Panc1 (cell line): ENCODE measurements at places on chromosomes 2 and 18. TPM values are rescaled to one million over a fixed set of nuclear protein-coding genes. Genes with fewer than 3 reads are reported as not detected.

Gene TLX2
- not detected for total RNA-seq

DNA sequence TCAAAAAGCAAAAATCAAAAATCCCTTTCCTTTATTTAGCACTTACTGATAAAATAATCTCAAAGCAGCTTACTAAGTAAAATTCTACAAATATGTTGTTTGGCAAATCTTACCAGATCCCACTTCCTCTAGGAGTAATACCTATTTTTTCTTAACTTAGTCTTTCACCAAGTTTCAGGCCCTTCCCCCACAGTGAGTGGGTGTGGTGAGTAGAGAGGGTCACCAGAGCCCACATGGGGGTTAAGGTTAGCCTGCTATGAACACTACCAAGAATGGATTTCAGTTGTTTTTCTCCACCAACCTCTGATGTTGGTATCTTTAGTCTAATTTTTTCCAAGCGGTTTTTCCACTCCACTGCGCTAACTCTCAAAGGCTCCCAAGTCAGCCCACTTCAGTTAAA, 23.2 kb downstream of the PIAS2 start:
- H3K4me1 ChIP-seq = no peaks in the 10 kb centered on the region; the same call in 1 of the 2 replicates
- no peak overlapping the region for H3K27ac ChIP-seq
- no peak for DNase-seq
- H3K27me3 ChIP-seq = no peaks in the 10 kb centered on the region

Gene ALK
- total RNA-seq = not detected

GRCh38 chr2:63257473-63257872, 206.8 kb downstream of the OTX1 start:
- H3K27ac ChIP-seq = no peak overlapping the region
- H3K4me1 ChIP-seq = no peaks in the 10 kb centered on the region
- H3K36me3 ChIP-seq = no peaks in the 10 kb centered on the region

GRCh38 chr2:77144772-77145171, 377.4 kb downstream of the LRRTM4 start:
- H3K4me3 ChIP-seq = no peak overlapping the region
- no peaks in the 10 kb centered on the region for H3K36me3 ChIP-seq
- no peak for DNase-seq

Gene ICA1L
- 6.4 TPM for total RNA-seq

Gene LRRTM1
- not detected for total RNA-seq

- H3K4me1 ChIP-seq = no peaks in the 10 kb centered on the region
- H3K27me3 ChIP-seq = no peaks in the 10 kb centered on the region; the same call in 1 of the 2 replicates
- H3K27ac ChIP-seq = no peak overlapping the region
- no peak for DNase-seq
- no peaks in the 10 kb centered on the region for H3K36me3 ChIP-seq
Measured at GRCh38 chr2:160942476-160943142, 217.6 kb upstream of the TANK start.

DNA sequence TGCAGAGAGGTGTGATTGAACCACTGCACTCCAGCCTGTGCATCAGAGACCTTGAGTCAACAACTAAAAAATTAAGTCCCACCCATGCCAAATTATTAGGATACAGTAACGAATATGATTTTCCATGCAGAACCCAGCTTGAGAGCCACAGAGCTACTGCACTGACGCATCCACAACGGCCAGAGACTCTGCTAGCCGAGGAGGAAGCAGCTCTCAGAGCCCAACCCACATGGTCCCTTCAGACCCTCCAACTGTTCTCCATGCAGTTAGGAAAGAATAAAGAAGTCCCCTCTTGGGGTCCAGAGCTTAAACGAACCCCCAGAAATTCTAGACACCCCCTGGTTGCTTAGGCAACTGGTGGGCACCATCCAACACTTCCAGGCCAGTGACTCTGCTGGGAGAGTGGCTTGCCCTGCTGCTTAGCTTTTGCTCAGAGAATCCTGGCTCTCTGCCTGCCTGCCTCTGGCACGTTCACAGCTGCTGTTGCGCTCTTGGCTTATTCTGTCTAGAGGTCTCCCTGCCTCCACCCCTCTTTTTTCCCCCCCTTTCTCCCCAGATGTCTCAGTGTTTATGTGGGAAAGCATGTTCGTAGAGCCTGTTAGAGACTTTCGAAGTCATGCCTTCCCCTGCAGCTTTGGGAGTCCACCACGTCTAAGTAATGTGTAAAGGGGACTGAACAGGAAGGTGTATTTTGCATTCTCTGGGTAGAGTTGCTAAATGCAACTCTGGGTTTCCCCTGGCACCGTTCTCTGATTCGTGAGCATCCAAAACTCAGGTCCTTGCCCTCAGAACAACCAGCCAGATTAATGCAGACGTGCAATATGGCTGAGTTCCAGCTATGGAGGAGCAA, 26.0 kb upstream of the SP3 start:
- no peak overlapping the region for H3K27ac ChIP-seq
- no peaks in the 10 kb centered on the region for H3K36me3 ChIP-seq
- DNase-seq = no peak
- no peaks in the 10 kb centered on the region for H3K4me1 ChIP-seq
- H3K4me3 ChIP-seq = no peak overlapping the region
- no peaks in the 10 kb centered on the region for H3K27me3 ChIP-seq

Gene LIMS3
- 2.6 TPM for total RNA-seq

Gene ACVR2A
- 8.2 TPM for total RNA-seq

Gene LYPD1
- 0.21 TPM for total RNA-seq

Gene SRD5A2
- not detected for total RNA-seq

DNA sequence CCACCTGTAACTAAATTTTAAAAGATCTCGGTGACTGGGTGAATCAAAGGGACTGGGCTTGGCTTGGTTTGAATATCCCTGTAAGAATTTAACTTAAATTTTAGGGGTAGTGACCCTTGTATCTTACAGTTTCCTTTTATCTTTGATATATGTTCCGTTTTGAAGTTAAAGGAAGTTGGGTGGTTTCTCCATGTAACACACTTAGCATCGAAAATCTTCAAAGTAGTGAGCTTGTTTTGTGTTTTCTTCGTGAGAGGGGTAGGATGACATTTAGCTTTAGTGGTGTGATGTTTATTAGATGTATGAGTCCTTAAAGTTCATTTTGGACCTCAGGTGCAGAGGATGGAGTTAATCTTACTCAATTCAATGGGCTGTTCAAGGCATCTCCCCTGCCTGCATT, 1.6 kb downstream of the WDR7 start:
- no peak overlapping the region for H3K27ac ChIP-seq
- no peak for DNase-seq
- H3K4me1 ChIP-seq = no peaks in the 10 kb centered on the region; the same call in 1 of the 2 replicates
- no peak overlapping the region for H3K4me3 ChIP-seq
- H3K27me3 ChIP-seq = no peaks in the 10 kb centered on the region

DNA sequence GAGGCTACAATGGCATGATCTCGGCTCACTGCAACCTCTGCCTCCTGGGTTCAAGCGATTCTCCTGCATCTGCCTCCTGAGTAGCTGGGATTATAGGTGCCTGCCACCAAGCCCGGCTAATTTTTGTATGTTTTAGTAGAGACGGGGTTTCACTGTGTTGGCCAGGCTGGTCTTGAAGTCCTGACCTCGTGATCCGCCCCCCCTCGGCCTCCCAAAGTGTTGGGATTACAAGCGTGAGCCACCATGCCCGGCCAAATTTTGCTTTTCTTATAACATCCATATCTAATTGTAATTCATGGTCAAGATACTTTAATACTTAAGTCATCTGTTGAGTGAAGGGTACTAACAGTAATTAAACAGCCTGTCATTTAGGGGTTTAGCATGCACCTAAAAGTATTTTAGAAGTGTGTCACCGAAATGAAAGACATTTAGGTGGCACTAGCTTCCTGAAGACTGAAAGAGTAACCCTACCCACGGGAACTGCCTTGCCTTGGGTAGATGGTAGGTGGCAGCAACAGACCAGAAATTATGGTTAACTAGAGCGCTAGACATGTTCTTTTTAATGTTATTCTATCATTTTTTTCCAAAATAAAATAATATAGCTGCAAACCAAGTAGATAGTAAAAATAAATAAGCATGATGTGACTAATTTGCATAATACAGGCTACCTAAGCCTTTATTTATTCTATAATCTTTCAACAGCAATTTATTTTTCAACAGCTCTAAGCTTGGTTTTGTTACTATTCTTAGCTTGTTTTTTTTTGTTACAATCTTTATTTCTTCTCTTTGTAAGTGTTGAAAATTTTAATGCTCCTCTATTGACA, 8.6 kb upstream of the ACYP2 start:
- no peaks in the 10 kb centered on the region for H3K36me3 ChIP-seq
- H3K27ac ChIP-seq = no peak overlapping the region

- no peak overlapping the region for H3K4me3 ChIP-seq
- no peak for DNase-seq
- no peaks in the 10 kb centered on the region for H3K27me3 ChIP-seq
- no peak overlapping the region for H3K27ac ChIP-seq
Measured at GRCh38 chr2:207130958-207131521, 34.7 kb downstream of the KLF7 start.

DNA sequence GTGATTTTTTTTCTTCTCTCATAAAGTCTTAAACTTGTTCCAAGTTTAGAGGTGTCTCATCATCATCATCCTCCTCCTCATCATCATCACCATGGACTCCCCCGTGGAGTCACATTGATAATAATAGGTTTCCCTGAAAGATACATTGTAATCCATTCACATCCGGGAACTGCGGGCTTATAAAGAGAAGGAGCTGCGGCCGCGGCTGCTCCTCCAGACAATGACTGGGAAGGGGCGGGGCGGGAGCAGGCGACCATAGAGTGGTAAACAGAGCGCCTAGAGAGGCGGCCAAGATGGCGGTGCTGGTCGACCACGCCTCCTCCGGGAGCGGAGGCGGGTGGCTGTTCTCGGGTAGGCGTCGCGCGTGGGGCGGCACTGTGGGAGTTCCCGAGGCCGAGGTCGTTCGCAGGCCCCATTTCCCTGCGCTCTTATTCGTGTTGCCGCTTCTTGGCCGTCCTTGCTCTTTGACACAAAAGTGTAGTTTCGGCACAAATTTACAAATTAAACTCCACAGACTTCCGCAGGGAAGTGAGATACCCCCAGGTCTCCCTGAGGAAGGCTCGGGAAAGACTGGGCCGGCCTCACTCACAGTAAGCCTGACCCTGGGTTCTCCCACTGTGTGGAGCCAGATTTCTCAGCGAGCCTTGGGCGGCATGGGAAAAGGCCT, 1.8 kb upstream of the TCF4 start:
- H3K36me3 ChIP-seq = no peaks in the 10 kb centered on the region
- H3K27me3 ChIP-seq = no peaks in the 10 kb centered on the region
- DNase-seq = no peak

Gene TWIST2
- 4.2 TPM for total RNA-seq

Gene CFC1
- not detected for total RNA-seq

- H3K36me3 ChIP-seq = no peaks in the 10 kb centered on the region
- no peak for DNase-seq
- H3K4me3 ChIP-seq = no peak overlapping the region
- H3K27me3 ChIP-seq = no peaks in the 10 kb centered on the region
Measured at GRCh38 chr2:222776792-222777191, 84.0 kb upstream of the ACSL3 start.

Gene DNAH7
- 0.98 TPM for total RNA-seq

Gene VSNL1
- not detected for total RNA-seq

- H3K4me1 ChIP-seq = no peaks in the 10 kb centered on the region
- no peaks in the 10 kb centered on the region for H3K36me3 ChIP-seq
- DNase-seq = no peak
Measured at GRCh38 chr2:68739595-68740399, 5.2 kb downstream of the ARHGAP25 start.

Gene SERPINB10
- not detected for total RNA-seq

DNA sequence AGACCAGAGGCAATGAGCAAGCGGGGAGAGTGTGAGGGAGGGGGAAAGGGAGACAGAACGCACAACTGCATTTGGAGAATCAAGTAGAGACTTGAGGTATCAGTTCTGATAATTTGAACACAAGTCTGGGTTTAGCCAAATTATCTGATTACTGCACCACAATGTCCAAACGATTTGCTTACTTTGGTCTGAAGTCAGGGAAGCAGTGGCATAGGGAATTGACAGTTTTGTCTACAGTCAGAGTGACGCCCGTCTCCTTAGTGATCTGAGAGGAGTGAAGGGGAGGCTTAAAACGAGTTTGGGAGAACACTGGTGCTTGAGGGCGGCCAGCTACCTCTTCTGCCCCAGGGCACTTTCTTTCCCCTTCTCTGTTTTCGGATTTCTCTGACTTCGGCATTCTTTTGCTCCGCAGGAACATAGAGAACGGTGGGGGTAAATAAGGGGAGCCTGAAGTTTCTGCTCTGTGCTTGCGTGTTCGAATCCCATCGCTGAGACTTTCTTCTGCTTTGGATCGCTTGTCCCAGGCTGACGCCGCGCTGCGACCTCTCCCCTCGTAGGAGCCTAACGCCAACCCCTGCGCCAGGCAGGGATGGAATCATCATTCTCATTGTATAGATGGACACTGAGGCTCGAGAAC, 2.9 kb upstream of the DLX2 start:
- H3K36me3 ChIP-seq = no peaks in the 10 kb centered on the region; the same call in 1 of the 2 replicates
- H3K4me3 ChIP-seq = peak overlapping the region; percentile 50
- H3K4me1 ChIP-seq = peaks cover 9% of the 10 kb centered on the region
- no peak overlapping the region for H3K27ac ChIP-seq
- H3K27me3 ChIP-seq = no peaks in the 10 kb centered on the region
- no peak for DNase-seq

GRCh38 chr2:215383652-215384279, 52.1 kb downstream of the FN1 start:
- no peaks in the 10 kb centered on the region for H3K27me3 ChIP-seq
- no peak overlapping the region for H3K27ac ChIP-seq
- no peaks in the 10 kb centered on the region for H3K4me1 ChIP-seq
- no peaks in the 10 kb centered on the region for H3K36me3 ChIP-seq
- DNase-seq = no peak
- no peak overlapping the region for H3K4me3 ChIP-seq

GRCh38 chr2:86492048-86492453, 50.9 kb downstream of the KDM3A start:
- no peak overlapping the region for H3K27ac ChIP-seq
- peaks cover 34% of the 10 kb centered on the region for H3K36me3 ChIP-seq
- H3K4me3 ChIP-seq = no peak overlapping the region
- no peak for DNase-seq
- H3K4me1 ChIP-seq = peaks cover 2% of the 10 kb centered on the region; the same call in 1 of the 2 replicates

GRCh38 chr18:76099931-76100457, 395.0 kb downstream of the ZNF516 start:
- H3K27ac ChIP-seq = no peak overlapping the region
- H3K27me3 ChIP-seq = no peaks in the 10 kb centered on the region
- H3K4me1 ChIP-seq = no peaks in the 10 kb centered on the region
- H3K36me3 ChIP-seq = no peaks in the 10 kb centered on the region
- no peak for DNase-seq

Gene INHA
- total RNA-seq = 1.2 TPM

Gene SDC1
- 93.0 TPM for total RNA-seq
